ENCODE measurements at places on chromosomes 11 and 22. TPM values are rescaled to one million over a fixed set of nuclear protein-coding genes. Genes with fewer than 3 reads are reported as not detected.
A peak's percentile ranks its signal among the peaks of the same experiment; 100 is the strongest.

Gene GPHA2
- total RNA-seq, result 2.1 TPM

GRCh38 chr11:119729951-119730613 lies 1.1 kb upstream of the NECTIN1 start:
- peaks cover 16% of the 10 kb centered on the region for H3K27me3 ChIP-seq
- no peak overlapping the region for H3K27ac ChIP-seq
- no peaks in the 10 kb centered on the region for H3K36me3 ChIP-seq
- peak; percentile 38 for DNase-seq

Gene CCDC15
- 2.7 TPM for total RNA-seq

Gene OR8G5
- total RNA-seq, result not detected

- no peak for DNase-seq
- H3K27ac ChIP-seq, result no peak overlapping the region
- no peak overlapping the region for H3K4me3 ChIP-seq
- H3K4me1 ChIP-seq, result peaks cover 17% of the 10 kb centered on the region
- H3K36me3 ChIP-seq, result no peaks in the 10 kb centered on the region
Measured at GRCh38 chr11:10409207-10409661, 45.8 kb upstream of the AMPD3 start.

Data from PC-9 (cell line).